ENCODE measurements at places on chromosomes 3 and 15.

DNA sequence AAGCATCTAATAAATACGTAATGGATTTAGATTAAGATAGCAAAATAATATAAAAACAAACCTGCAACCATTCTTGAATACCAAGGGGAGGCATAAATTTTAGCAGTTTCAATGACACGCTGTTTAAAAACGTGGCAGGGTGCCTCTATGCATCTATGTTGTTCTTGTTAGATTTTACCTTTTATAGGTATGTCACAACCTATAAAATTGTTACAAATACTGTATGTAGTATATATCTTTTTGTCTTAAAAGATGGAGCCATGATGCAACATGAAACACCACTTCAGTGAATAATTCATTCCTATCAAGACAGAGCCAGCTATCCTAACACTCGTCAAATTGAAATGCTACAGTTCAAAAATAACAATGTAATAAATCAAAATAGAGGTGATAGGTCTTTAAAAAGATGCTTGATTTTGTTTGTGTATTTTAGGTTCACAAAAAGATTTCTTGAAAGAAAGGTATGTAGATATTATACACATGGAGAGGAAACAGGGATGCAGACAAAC lies 1059.2 kb downstream of the ROBO1 start:
- no peak for DNase-seq

DNA sequence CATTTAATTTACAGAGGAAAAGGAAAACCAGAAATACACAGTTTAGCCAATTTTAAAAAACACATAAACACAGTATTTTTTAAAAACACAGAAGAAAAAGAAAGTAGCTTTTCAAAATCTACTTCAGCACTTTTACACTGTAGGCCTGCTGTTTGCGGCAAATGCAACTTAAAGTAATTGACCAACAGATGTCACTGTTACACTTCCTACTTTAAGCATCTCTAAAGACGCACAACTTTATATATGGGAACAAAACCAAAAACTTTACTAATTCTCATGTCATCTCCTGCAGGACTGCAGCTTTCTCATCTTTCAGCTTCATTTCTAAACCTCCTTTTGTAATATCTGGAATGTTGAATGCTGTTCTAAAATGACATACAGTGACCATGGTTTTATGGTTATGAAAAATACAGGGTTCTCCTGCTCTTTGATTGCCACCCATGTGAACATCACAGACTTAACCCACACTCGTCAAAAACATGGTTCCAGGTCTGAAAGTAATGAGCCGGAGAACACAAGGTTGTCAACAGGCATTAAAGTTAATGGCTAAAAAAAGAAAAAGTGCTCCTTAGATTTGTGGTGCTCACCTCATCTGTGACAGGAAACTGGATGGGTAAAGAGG lies 107.9 kb downstream of the FMN1 start:
- DNase-seq, result peak; percentile 73

GRCh38 chr3:23874359-23875112 lies 42.3 kb downstream of the NKIRAS1 start:
- no peak for DNase-seq

GRCh38 chr15:28178727-28179126 lies 79.6 kb upstream of the OCA2 start:
- no peak for DNase-seq

DNA sequence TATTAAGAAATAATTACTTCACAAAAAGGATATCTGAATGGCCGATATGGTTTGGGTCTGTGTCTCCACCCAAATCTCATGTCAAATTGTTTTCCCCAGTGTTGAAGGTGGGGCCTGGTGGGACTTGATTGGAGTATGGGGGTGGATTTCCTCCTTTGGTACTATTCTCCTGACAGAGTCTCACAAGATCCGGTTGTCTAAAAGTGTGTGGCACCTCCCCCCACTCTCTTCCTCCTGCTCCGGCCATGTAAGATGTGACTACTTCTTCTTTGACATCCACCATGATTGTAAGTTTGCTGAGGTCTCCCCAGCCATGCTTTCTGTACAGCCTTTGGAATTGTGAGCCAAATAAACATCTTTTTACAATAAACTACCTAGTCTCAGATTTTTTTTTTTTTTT lies 34.5 kb downstream of the ZBTB11 start:
- no peak for DNase-seq

DNA sequence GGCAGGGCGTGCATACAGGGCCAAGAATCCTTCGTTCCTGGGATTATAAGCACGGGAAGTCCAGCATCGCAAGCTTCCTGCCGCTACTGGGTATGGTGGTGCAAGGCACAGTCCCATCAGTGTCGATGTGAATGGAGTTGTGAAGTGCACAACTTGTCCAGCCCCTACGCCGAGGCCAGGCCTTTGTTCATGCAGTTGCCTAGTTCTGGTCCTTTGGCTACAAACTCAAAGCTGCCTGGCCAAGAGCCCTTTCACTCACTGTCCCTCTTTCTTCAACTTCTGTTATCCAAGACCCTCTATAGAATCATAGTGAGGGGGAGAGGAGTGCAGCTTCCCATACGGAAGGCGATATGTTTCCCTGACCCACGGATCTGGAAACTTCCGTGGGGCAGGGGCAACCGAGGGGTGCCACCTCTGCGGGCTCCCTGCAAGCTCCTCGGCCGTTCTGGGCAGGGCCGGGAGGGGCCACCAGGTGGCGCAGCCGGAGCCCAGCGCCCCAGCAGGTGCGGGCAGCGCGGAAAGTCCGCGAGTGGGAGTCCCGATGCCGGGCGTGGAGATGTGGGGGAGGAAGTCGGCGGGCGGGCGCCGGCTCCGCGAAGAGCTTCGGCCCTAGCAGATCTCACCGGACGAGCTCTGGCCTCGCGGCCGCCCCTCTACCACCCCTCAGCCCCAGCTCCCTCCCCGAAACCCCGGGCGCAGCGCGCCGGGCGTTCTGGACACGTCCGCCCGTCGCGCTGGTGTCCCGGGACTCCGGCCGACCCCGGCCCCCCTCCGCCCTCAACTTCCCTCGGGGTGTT lies 693 bp downstream of the RASGRP1 start:
- peak; percentile 76 for DNase-seq

- no peak for DNase-seq
These were observed 115.2 kb upstream of the PDZRN3 start for GRCh38 chr3:73739791-73740453.

- DNase-seq, result no peak
These were observed 4.9 kb downstream of the IL17RD start for GRCh38 chr3:57160076-57160764.

DNA sequence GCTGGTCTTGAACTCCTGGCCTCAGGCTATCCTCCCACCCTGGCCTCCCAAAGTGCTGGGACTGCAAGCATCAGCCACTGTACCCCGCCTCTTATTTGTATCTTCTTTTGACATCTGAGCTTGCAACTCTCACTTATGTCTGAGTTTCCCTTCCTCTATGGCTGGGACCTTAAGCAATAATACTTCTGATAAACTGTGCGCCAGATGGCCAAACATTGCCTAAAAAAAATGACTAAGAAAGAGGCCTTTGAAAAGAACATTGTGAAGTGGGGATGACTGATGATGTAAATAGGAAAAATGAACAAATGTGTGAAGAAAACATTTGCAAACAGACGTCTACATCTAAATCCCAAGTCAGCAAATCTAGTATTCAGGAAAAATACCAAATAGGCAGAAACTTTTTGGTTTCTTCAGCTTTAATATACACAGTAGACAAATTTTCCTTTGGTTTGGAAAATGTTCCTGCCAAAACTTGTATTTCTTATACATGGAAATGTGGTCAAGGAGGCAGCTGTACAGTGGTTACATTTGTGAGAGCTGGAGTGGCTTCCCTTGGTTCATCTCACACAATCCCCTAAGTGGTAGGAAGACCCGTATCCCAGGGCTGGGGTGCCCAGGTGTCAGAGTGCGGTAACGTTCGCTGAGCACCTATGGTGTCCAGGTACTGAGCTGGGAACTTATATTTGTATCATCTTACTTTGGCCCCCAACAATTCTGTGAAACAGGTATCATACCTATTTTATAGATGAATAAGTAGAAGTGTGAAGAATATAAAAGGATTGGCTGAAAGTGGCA lies 11.6 kb upstream of the TFRC start:
- DNase-seq, result peak; percentile 96

- DNase-seq, result no peak
These were observed 667.1 kb downstream of the NAALADL2 start for GRCh38 chr3:175526191-175526590.

- DNase-seq, result no peak
These were observed 192.6 kb upstream of the MBNL1 start for GRCh38 chr3:152076148-152076547.

GRCh38 chr3:35380196-35380595 lies 259.1 kb upstream of the ARPP21 start:
- DNase-seq, result no peak

DNA sequence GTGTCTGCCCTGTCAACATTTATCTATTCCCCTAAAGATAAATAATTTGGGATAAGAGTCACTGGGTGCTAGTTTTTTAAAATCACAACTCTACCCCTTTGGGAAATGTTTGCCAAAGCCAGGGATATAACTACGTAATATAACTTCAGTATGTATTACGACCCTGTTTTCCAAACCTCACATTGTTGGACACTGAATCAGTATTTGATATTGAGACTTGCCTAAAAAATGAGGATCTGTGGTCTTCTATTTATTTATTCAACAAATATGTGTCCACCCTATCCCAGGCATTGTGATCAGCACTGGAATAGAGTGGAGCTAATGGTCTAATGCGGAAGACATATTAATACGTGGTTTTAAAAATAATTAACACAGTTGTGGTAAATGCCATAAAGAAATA lies 4.5 kb upstream of the MGA start:
- no peak for DNase-seq

- DNase-seq, result no peak
These were observed 5.4 kb downstream of the ACOX2 start for GRCh38 chr3:58531555-58531954.

DNA sequence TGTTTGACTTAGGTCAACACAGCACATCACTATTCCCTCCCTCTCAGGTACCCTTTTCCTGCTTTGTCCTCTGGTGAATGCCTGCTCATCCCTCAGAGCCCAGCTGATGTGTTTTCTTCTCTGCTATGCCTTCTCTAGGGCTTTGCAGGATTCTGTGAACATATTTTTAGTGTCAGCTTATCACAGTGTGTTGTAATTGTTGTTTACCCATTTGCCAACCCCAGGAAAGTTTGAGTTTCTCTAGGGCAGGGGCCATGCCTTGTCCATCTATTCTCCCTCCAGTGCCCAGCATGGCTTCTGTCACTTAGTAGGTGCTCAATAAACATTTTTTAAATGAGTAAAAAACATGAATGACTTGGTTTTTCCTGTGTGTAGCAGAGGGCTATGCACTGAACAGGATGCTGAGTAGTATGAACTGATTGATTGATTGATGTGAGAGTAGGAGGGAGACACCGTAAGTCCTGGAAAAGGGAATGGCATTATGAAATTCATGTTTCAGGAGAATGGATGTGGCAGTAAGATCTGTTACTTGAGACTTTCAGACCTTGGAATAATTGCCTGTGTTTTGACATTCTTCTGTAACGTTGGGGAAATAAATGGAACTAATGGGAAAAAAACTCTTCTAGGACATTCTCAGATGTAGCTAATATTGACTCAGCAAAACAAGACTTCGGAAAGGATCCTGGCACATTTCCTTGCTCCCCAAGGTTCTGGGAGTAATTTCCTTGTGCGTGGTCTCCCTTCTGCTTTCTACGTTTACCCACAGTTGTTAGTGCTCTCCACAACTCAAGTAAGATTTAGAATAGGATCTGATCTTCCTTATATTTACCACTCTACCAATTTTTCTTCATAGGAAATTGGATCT lies 267.3 kb upstream of the TBL1XR1 start:
- DNase-seq, result no peak

GRCh38 chr15:74609938-74610301 lies 5.7 kb upstream of the CLK3 start:
- DNase-seq, result no peak

DNA sequence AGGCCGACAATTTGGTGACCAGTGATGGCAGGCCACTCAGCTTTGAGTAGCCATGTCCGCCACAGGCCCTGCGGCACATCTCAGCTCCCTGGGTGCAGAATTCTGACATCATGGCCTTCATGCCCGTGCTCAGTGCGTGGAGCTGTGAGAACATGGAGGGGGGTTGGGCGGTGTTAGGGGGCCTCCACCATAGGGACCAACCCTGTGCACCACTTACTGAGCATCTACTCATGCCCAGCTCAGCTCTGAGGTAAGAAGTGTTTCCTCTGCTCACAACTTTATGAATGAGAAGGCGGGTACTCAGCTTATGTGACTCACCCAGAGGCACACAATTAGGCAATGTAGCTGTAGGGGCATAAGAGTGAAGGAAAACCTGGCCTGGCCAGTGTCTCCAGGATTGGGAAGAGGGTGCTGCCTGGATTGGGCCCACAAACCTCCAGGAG lies 10.5 kb downstream of the ACOX2 start:
- DNase-seq, result peak; percentile 89

DNA sequence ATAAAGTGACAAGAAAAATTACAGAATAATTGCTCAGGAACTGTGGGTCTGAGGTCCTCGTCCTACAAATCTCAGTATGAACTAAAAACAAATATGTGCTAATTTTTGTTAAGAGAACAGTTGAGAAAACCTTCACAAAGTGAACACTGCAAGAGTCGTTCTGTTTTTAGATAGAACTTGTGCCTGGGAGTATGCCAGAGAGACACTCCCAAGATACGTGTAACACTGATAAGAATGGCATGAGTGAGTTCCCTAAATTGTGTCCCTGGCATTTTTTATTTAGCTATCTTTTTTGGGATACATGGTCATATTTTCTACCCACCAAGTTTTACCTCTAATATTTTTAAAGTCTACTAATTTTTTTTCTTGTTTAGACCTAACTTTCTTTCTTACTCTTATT lies 860.0 kb upstream of the NR2F2 start:
- DNase-seq, result no peak

- DNase-seq, result no peak
These were observed 122.8 kb downstream of the GMNC start for GRCh38 chr3:190739641-190740185.

DNA sequence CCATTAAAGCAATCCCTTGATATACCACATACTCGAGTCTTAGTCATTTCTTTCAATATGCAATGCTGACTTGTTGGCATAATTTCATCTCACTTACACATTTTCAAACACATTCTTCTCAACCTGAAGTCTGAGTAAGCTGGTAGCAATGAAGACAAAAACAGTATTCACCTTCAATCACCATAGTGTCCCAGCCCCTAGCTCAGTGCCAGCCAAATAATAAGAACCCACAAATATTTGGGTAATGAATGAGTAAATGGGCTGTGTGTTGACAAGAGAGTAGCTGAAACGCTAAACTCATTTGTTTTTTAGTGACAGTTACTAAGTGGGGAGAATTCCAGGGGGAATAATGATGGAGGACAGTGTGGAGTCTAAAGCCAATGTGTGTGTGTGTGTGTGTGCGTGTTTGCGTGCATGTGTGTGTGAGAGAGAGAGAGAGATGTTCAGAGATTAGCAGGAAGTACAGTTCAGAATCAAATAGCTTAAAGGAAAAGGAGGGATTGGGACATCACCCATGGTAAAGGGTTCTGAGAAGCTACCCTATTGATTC lies 165.7 kb downstream of the GAP43 start:
- no peak for DNase-seq

DNA sequence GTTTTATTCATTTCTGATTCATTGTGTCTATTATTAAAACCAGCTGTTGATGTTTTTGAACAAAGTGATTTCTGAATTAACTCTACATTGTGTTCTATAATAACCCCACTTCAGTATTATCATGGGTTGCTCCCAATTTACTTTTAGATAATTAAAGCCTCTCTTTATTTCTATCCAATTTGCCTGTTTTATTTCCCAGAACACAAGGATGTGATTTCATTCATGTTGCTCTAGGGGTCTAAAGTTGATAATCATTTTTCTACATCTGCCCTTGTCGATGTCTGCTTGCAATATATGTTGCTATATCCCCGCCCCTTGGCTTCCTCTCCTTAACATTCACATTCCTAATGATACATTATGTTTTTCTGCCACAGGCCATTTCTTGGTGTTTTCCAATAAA lies 747.3 kb downstream of the CADM2 start:
- DNase-seq, result no peak
